ENCODE measurements at places on chromosomes 12 and 14.

GRCh38 chr12:92289629-92290349 is 144.1 kb upstream of the BTG1 start:
- no peak for DNase-seq

GRCh38 chr14:88005050-88005481 is at the start of gene GPR65:
Gene GPR65 (plus strand): TSS chr14:88005135. CDS start chr14:88010848, 5,713 bp downstream.
- DNase-seq, result no peak

DNA sequence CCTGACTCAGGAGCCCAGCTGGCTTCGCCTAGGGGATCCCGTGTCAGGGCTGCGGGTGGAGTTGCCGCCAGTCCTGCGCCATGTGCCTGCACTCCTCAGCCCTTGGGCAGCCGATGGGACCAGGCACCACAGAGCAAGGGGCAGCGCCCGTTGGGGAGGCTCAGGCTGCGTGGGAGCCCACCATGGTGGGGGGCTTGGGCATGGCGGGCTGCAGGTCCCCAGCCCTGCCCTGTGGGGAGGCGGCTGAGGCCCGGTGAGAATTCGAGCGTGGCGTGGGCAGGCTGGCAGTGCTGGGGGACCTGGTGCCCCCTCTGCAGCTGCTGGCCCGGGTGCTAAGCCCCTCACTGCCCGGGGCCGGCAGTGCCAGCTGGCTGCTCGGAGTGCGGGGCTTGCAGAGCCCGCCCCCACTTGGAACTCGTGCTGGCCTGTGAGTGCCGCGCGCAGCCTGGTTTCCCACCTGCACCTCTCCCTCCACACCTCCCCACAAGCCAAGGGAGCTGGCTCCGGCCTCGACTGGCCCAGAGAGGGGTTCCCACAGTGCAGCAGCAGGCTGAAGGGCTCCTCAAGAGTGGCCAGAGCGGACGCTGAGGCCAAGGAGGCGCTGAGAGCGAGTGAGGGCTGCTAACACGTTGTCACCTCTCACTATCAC is 135.1 kb upstream of the SEL1L start:
- no peak for DNase-seq

GRCh38 chr12:85445060-85445938 is 165.3 kb downstream of the ALX1 start:
- no peak for DNase-seq

DNA sequence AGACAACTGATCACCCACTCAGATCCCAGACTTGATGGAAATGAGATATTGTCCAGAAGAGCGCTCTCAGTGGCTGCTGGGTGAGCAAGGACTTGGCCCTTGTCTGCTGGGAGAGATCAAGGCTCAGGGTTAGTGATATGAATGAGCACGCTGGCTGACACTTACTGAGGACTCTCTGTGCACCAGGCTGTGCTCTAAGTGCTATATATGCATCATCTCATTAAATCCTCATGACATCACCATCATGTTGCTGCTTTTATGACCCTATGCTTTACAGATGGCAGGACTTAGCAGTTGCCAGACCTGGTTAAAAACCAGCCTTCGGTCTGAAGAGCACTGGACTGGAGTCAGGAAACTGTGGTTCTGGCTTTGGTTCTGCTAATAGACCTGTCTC is 260.9 kb downstream of the VRK1 start:
- no peak for DNase-seq

DNA sequence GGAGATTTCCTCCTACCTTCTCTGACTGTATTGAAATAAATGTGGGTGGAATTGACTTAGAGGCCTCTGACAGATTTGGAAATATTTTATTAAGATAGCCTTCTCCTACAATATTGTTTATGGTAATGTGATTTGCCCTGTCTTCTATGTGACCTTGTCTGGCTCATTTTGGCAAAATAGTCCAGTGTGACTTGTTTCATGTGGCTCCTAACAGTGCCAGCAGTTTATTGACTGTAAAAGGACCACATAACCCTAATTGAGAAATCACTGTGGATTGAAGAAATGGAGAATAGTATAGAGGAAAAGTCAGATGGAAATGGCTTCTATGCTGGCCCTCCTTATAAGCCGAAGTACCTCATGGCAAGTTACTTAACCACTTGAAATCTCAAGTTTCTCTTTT is 170.9 kb upstream of the PTPRQ start:
- no peak for DNase-seq

- no peak for DNase-seq
These were observed 133.8 kb downstream of the ITPR2 start for GRCh38 chr12:26699237-26699636.

DNA sequence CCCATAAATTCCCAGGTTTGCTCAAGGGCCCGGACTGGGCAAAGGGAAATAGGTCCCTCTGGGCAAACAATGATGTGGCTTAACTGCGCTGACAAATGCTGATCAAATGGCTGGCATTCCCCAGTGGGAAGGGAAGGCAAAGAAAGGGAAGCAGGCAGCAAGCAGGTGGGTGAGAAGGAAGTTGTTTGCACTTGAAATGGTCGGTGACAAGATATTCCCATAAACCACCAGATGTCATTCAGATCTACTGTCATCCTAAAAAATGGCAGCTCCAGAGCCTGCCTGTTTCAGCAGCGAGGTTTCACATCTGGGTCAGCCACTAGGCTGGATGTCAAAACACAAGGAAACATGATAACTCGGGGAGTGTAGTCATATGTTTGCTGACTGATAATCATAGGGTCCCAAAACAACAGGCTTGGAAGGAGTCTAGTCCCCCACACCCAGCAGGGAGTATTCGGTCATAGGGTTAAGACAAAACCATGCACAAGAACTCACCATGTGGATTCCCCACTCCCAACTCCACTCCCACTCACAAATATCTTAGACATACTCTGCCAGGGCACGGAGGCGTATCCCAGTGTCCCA is 37.9 kb upstream of the MDM1 start:
- DNase-seq, result no peak

- DNase-seq, result no peak
These were observed 148.9 kb downstream of the CHST11 start for GRCh38 chr12:104605685-104606084.

GRCh38 chr14:90341784-90342183 is 10.0 kb upstream of the NRDE2 start:
- DNase-seq, result no peak

DNA sequence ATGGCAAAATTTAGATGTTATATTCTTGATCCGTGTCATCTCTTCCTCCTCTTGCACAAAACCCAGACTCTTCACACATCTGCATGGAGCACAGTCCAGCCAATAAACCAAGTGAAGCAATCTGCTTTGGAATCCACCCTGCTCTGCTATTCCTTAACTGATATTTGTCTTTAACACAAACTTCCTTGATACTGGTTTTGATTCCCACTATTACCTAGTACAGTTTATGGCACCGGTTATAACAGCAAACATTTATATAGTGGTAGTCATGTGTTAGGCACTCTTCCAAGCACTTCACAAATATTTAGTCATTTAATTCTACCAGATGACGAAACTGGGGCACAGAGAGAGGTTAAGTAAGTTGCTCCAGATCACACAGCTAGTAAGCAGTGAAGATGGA is 12.5 kb downstream of the STYK1 start:
- DNase-seq, result no peak

- no peak for DNase-seq
These were observed 35.8 kb downstream of the SUSD6 start for GRCh38 chr14:69647213-69647612.

GRCh38 chr14:65042731-65043372 is 56.2 kb downstream of the FNTB start:
- no peak for DNase-seq

- no peak for DNase-seq
These were observed 13.3 kb upstream of the PLEKHG6 start for GRCh38 chr12:6297170-6297569.

- no peak for DNase-seq
These were observed 261.5 kb downstream of the SUDS3 start for GRCh38 chr12:118637767-118638370.

DNA sequence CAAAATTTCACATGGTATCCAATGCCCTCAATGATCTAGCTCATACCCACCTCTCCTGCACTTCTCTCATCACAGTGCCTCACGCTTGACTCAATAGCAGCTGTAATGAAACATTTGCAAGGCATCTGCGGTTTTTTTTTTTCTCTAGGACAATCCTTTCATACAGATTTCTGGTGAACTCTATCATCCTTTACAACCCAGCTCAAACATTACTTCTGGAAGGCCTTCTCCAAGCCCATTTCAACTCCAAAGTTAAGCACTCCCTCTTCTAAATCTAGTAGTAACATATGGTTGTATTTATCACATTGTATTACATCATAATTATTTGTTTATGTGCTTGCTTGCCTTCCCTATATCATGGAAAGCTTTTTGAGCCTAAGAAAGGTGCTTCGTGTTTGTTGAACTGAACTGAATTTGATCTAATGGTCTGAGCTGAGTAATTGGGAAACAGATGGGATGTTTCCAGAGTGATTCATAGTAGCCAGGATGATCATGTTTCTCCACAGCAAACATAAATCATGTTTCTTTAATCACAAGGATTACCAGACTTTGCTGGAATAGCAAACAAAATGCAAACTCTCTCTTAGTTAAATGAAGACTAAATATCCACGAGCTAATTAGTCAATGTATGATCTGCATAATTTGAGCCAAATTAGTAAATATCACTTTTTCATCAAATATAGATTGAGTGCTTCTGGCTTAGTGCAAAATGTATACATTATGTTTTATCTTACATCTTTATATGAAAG is 14.3 kb downstream of the CFL2 start:
- no peak for DNase-seq

GRCh38 chr14:53840444-53840843 is 116.2 kb downstream of the BMP4 start:
- no peak for DNase-seq

GRCh38 chr12:52561880-52562449 is 9.0 kb upstream of the KRT71 start:
- DNase-seq, result no peak

GRCh38 chr14:39417014-39417413 is 15.2 kb downstream of the FBXO33 start:
- no peak for DNase-seq

Measured in CD4-positive, alpha-beta T cell (primary cell).